HCT116 (cell line): ENCODE measurements at places on chromosomes 11 and 22.

DNA sequence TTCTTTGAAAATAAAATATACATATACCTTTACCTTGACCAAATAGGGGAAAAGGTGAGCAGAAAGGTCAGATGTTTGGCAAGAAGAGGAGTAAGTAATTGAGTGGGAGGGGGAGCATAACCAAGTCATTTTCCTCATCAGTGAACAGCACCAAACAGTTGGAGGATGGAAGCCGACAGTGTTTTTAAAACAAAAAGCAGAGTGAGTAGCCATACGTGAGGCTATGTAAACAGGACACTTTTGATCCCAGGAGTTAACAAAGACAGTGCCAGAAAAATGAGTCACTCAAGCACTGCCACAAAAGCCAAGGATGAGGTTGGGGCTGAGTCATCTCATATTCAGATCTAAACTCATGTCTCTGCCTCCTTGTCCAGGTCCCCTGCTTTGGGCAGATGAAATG lies 734.7 kb downstream of the KCNA4 start:
- peak; percentile 81 for DNase-seq

DNA sequence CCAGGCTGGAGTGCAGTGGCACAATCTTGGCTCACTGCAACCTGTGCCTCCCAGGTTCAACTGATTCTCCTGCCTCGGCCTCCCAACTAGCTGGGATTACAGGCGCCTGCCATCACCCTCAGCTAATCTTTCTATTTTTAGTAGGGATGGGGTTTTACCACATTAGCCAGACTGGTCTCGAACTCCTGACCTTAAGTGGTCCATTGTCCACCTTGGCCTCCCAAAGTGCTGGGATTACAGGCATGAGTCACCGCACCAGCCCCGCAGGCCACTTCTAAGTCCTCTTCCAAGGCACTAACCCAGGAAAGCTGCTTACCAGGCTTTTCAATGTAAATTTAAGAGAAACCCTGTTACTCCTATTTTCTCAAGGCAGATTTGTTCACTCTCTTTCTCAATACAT lies 50.4 kb downstream of the DENND5A start:
- peak; percentile 18 for DNase-seq

- no peak for DNase-seq
Observed at GRCh38 chr22:49206281-49206680, 621.4 kb downstream of the BRD1 start.

DNA sequence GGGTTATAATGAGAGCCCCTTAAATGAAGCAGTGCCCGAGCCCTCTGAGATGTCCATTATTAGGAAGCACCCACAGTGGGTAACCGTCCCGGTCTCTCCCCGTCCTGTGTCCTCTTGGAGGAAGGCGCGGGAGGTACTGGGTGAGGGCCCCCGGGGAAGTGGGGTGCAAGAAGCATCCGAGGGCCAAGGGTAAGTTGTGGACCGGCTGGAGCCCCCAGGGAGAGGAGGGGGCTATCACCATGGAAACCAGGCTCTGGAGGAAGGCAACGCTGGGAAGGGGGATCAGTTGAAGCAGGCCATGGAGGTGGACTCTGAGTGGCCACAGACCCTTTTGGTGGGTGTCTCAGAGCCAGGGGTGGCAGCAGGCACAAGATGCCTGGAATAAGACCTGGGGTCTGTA lies 173.6 kb downstream of the ST3GAL4 start:
- no peak for DNase-seq

DNA sequence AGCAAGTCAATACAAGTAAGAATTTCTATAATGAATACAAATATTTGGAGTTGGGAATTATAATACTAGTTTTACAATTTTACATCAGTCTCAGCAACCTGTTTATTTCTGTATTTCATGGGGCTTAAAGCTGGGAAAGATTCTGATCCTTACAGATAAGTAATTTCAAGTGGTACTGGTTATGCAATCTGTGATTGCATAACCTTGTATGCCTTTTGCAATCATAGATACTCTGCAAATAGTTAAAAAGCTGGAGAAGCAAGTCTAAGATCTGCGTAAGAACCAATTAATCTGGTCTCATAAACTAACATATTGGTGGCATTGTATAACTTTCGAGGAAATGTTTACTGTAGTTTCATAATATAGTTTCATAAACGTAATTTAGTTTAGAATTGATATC lies 198.3 kb upstream of the PGR start:
- DNase-seq, result no peak
